ENCODE measurements at places on chromosomes 5 and 9.

DNA sequence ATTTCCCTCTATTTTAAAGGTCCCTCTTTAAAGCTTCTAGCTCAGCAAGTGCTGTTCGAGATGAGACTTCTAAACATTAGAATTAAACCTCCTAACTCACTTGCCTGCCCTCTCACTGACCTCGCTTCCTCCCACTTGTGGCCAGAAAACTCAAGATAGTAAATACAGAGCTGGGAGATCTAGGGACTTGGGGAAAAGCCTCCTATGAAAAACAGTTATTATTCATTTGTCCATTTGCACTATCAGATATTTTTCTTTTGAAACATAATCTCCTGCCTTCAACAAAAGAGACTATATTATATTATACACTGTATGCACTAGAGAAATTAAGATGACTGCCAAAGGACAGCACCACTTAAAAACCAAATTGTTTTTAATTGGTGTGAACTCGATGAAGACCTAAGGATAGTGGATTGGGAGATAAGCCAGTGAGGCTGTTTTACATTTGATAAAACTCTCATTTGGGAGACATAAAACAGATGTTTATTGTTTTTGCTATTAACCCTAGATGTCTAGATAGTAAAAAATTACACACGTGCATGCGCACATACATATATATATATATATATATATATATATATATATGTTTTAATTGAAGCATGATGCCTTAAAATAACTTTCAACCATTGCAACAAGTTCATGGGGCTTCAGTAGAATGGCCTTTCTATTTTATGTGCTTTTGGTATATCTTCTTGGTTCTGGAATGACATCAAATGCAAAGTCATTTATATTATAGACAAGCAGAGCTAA, 229.4 kb downstream of the ADAMTSL1 start:
- no peak for DNase-seq

- DNase-seq: no peak
These were observed 85.0 kb downstream of the PRRT1B start for GRCh38 chr9:131630205-131630831.

GRCh38 chr5:75640395-75640794, 29.1 kb downstream of the ANKDD1B start:
- DNase-seq: no peak

DNA sequence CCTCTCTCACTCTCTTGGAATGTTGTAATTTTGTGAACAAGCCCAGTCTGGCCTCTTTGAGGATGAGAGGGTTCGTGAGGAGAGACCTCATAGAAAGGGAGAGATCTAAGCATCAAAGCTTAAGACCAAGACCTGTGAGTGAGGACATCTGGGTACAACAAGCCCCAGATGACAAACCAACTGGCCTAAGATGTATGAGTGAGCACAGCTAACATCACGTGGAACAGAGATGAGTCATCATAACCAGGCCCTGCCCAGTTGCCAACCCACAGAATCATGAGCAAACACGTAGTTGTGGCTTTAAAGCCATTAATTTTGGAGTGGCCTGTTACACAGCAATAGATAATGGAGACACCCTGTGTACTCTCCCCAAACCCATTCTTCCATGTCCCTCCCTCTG, 439.1 kb upstream of the KIF2A start:
- no peak for DNase-seq
